NAMALWA (cell line): ENCODE measurements at places on chromosomes 13 and 19.

DNA sequence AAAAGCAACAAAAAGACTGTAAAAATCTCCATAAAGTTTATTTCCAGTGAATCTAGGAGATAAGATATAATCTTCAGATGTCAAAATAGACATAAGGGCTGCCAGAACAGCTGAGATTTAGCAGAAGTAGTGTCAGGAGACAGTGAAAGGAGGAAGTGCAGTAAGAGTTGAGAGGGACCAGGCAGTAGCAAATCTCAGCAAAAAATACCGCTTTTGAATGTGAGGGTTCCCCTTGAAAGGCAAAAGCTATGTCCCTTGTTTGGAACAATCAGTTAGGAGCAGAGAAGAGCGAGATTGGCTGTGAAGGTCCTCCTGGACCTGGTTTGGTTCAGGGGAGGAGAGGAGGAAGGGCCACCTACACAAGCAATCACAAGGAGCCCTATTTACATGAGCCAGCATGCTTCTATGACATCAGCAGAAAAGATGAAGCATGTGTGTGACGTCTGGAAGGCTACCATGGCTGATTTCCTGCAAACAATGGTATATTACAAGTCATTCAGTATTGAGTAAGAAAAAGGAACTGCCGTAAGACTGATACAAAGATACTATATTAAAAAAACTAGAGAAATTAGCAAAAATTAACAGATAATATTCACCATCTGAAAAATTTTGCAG is 98.9 kb upstream of the SIAH3 start:
- peak; percentile 13 for DNase-seq

DNA sequence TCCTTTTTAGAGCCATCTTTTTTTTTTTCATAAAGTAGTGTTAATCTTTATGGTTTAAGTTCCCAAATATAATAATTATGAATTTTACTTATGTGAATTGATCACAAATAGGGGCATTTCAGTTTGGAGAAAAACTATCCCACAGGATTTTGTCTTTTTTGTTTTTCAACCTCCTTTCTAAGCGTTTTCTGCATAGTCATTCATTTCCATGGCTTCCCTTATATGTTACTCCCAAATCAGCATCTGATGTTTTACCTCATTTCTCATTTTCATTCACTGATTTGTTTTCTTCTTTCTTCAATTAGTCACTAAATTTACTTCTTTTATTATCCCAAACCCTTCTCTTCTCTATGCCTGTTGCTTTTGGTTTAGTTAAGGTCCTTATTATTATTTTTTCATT is 24.7 kb downstream of the PDS5B start:
- no peak for DNase-seq

DNA sequence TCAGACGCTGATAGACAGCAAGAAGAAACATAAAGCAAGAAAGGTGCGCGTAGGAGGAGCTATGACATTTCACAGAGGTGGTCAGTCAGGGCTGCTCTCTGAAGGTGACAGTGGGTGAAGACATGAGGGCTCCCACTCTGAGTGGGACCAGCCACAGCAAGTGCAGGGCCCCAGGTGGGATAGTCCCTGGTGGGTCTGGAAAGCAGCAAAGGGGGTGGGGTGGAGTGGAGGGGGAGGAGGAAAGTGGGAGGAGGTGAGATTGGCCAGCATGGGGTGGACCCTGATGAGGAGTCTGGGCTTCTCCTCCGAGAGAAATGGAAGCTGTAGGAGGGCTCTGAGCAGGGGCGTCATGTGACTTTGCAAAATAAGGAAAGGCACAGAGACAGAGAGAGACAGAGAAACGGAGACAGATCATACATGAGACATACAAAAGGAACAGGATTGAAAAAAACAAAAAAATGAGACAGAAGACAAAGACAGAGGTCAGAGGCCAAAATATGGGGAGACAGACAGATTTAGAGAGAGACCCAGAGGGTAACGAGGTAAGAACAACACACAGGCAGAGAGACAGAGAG is 2.7 kb downstream of the MAP4K1 start:
- DNase-seq = no peak

DNA sequence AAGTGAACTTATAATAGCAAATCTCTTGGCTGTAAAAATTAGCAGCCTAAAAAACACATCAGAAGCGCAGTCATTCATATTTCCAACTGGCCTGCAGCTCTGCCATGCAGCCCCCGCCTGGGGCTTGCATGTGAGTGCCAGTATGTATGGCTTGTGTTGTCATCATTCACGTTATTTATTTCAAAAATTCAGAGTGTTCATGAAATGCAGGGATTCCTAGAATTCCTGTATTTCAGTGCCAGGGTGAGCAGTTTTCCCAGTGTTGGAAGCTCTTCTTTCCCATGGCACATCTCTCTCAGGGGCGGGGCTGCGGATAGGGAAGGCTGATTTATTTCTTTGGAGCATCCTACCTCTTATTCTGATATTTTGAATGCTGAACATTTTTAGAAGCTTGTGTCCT is 234.6 kb downstream of the FGF9 start:
- DNase-seq = no peak

GRCh38 chr13:35957996-35958395 is 173.2 kb downstream of the DCLK1 start:
- no peak for DNase-seq

GRCh38 chr13:112198396-112199010 is 131.6 kb downstream of the SOX1 start:
- DNase-seq = no peak

DNA sequence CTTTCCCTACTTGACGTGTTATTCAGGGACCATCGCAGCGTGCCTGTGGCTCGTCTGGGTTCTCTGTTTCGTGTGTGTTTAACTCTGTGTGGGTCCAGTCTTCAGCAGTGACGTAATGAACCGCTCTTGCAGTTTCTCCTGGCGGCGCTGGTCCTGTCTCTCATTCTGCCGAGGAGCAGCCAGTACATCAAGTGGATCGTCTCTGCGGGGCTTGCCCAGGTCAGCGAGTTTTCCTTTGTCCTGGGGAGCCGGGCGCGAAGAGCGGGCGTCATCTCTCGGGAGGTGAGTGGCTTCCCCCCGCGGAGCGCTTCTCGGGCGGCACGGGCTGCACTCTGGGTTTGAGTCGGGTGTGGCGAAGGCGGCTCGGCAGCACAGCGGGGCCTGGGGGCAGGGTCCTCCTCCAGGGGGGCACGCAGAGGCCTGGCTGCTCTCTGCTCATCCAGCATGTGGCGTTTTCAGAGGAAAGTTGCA is 36.3 kb upstream of the TFDP1 start:
- no peak for DNase-seq

GRCh38 chr19:42122691-42123607 is 9.3 kb downstream of the POU2F2 start:
- DNase-seq = peak; percentile 44

DNA sequence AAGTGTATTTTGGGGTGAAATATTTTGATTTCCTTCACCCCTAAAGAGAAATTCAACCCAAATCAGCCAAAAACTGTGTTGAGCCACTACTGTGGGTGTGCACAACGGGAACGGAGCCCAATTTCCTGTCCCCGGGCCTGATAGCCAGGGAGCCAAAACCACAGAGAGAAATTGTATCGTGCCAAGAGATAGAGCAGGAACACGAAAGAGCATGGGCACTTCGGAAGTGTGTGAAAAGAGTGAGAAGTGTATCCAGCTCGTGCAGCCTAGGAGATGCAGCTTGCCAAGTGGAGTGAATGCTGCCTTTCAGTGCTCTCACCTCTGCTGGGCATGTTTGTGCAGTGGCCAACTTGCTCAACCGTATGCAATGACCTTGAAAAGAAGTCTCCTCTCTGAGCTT is 19.4 kb upstream of the PLEKHF1 start:
- no peak for DNase-seq

DNA sequence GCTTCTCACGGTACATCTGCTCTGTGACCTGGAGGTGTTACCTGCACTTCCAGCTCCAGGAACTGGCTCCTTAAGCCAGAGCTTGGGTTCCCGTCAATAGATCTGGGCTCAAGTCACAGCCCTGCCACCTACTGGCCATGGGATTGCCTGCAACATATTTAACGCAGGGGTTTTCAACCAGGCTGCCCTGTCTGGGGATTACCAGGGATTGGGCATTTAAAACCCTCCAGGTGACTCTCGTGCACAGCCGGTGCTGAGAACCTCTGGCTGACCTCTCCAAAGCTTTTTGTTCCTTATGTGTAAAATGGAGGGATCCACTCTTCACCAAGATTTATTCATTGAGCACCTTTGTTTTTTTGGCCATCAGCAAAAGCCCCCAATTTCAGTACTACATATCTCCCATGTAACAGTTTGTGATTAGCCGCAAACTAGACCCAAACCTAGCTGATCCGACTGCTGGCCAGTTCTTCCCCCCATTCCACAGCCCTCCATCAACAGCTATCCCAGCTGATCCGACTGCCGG is 76.6 kb upstream of the STK24 start:
- peak; percentile 89 for DNase-seq

DNA sequence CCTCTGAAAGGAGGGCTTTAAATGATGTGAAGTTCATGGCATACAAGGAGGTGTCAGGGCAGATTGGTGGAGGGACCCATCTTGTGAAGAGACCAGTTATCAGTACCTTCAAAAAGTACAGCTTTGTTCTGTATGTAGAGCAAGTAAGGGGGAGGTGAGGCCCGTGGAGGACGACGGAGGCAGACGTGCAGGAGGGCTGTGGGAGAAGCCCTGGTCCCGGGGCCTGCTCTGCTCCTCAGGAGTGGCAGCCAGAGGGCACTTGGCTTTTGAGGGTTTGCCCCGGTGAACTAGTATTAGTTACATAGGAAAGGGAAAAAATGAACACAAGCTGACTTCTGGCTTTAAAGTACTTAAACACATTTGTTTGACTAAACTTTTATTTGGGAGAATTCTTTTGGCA is 42.1 kb downstream of the COG3 start:
- no peak for DNase-seq

- no peak for DNase-seq
Measured at GRCh38 chr13:45303026-45303425, 38.0 kb downstream of the TPT1 start.

DNA sequence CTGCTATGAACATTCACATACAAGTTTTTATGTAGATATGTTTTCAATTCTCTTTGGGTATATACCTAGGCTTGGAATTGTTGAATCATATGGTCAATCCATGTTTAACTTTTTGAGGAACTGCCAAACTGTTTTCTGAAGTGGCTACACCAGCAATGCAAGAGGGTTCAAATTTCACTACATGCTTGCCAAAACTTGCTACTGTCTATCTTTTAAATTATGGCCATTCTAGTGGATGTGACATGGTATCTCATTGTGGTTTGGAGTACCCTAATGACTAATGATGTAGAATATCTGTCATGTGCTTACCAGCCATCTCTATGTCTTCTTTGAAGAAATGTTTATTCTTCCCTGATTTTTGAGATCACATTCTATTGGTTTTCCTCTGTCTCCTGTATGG is 860.3 kb downstream of the DIAPH3 start:
- DNase-seq = no peak

GRCh38 chr19:45050036-45050435 is 11.2 kb downstream of the CLASRP start:
- no peak for DNase-seq

GRCh38 chr19:11390359-11390758 is 6.2 kb upstream of the EPOR start:
- DNase-seq = no peak

DNA sequence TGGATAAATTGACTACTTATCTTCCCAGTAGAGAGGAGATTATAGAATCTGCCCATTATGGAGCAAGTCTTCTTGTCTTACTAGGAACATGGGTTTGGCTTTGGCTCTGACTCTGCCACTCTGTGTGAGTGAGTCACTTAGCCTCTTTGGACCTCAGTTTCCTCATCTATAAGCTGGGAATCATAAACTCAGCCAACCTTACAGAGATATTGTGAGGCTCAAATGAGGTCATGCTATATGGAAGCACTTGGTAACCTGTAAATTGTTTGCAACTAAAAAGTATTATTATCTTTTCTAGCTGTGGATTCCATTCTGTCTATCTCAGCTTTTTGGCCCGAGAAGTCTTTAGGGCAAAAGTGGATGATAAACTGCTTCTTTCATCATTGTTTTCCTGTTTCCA is 186.8 kb upstream of the TSC22D1 start:
- no peak for DNase-seq

DNA sequence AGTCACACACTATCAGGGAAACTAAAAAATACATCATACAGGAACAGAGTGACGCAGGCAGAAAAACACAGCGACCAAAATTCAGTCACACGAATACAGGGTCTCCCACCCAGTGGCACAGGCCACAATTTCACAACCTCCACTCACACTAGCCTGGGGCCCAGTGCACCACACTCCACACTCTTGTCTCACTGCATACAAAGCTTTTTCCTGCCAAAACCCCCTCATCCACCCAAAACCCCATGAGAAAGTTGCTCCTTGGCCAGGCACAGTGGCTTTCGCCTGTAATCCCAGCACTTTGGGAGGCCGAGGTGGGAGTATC is 1.2 kb downstream of the S1PR5 start:
- DNase-seq = no peak

- peak; percentile 88 for DNase-seq
Measured at GRCh38 chr19:1455002-1455335, 5.0 kb downstream of the APC2 start.

DNA sequence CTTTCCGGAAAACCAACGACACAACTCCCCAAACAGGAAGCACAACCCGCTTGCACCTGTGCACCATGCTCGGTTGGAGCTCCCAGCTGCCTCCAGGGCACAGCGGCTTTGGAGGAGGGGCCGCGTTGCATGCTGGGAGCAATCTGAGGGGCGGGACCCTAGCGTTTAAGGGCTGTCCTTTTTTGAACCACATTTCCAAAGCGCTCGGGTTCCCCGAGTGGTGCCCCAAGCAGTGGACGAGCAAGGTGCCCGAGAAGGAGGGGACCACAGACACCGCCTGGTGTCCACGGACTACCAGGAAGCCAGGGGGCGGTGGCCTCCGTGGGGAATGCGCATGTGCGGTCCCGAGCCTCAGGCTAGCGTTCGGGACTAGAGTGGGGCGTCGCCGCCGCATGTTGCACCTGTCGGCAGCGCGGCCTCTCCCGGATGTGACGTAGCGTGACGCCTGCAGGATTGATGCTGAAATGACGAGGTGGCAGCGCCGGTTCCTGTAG is 11.9 kb upstream of the ZNF57 start:
- DNase-seq = no peak

DNA sequence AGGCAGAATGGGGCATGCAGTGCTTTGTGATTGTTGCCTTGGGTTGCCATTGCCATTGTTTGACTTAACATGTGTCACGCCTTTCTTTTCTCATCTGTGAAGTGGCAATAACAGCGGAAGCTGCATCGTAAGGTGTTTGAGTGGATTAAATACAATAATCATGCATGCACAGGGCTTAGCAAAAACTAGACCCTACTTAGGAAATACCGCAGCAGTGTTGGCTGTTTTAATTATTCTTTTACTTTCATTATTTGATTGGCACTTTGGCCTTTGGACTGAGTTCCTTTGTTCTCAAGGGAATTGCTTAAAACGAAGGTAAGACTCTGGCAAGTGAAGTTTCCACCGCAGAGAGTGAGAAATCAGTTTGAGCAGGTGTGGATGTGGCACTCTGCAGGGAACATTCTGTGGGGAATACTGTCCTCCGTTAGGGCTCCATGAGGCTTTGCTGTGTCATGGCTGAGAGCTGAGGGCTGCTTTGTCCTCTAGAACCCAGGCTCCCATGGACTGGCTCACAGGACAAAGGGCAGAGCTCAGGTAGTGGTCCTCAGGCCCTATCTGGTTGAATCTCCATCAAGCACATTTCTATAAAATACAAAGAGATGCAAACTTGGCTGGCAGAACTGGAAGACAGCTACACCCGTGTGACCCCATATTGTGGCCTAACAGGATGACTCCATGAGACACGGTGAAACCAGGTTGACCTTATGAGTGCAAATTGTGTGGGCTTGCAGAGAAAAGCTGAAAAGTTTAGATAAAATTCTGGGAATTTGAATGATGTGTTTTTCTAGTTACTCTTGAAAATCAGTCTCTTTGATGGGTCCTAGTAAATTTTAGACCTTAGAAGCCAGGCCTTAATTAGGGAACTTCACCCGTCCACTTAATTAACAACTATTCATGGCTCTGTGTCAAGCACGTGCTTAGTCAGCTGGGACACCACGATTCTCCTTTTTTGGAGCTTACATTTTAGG is 407.2 kb downstream of the KCNRG start:
- DNase-seq = no peak
